Liver (tissue), 10 donors: ENCODE measurements at places on chromosomes 5 and 9. TPM values are rescaled to one million over a fixed set of nuclear protein-coding genes. Genes with fewer than 3 reads are reported as not detected.
A peak's percentile ranks its signal among the peaks of the same experiment; 100 is the strongest.

- DNase-seq = peak; percentile 47
Measured at GRCh38 chr9:33172256-33173238, 5.4 kb upstream of the B4GALT1 start.

GRCh38 chr5:115209279-115209678, 39.6 kb upstream of the TRIM36 start:
- no peak for DNase-seq

DNA sequence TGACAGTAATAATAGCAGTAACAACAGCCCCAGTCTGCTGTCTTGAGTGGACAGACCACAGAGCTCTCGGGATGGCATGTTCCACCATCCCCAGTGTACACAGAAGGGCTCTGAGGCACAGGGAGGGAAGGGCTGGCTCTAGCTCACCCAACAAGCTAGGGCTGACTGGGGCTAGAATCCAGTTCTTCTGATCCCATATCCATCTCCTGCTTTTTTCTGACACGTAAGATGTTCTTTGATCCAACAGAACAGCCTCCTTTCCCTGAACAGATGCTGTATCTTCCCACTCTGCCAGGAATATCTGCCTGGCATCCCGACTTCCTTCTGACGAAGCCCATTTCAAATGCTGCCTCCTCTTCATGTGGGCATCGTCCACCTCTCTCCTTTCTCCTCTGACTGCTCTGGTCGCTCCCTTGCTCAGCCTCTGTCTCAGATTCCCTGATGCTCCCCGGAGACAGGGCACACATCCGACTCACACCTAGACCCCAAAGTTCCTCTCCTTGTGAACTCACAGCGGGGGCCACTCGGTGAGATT, 43.6 kb upstream of the CLK4 start:
- no peak for DNase-seq

Gene CMBL
- 33.7 TPM for total RNA-seq

- DNase-seq = no peak
Measured at GRCh38 chr9:104914466-104914865, 13.5 kb downstream of the ABCA1 start.

GRCh38 chr5:157670662-157671591, at the start of gene C5orf52:
Gene C5orf52, plus strand, starts transcription at chr5:157671533. Its CDS starts 82 bp downstream, at chr5:157671615.
- peak; percentile 42 for DNase-seq

DNA sequence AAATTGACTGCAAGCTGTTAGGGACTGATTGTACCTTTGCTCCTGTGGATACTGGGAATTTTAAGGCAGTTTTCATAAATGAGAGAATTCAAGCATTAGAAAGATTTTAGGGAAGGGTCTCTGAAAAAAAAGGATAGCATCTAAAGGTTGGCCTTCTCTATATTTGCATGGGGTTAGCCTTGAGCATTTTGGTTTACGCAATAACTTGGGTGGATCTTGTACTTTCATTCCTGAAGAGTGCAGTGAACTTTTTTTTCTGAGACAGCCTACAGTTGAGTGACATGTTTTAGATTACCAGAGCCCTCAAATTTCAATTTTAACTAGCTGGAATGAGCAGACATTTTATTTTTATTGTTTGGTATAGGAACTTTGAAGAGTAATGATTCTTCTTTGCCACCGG, 91.6 kb upstream of the NR3C1 start:
- DNase-seq = no peak

Gene LHX6
- 0.33 TPM for total RNA-seq

- no peak for DNase-seq
Measured at GRCh38 chr9:84121991-84122523, 141.5 kb downstream of the RMI1 start.
